ENCODE measurements at places on chromosomes 2 and 18.

DNA sequence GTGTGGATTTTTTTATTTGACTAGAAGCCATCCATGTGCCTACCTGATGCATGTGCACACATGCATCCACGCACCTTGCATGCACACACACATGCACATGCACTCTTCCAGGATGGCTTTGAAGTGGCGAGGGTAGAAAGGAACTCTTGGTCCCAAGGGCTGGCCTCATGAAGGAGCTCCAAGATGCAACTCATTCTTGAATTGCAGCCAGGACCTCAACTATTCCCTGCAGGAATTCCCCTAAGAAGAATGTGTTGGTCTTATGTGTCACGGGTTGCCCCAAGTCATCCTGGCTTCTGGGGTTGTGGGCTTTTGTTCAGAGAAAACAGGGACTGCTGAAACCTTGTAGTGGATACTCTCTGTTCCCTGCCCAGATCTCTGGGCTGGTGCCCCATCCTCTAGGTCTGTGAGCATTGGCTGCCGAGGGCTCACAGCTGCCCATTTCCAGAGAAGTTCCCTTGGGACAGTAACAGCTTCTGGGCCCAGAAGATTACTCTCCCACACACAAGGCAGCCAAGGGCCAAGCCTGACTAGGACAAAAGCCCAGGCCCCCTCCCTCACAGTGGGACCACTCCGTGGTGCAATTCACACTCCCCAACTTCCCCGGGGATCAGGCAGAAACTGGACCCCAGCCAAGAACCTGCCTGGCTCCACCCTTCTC is 137.6 kb downstream of the COPS8 start:
- H3K4me3 ChIP-seq: no peak overlapping the region
- peaks cover 11% of the 10 kb centered on the region for H3K4me1 ChIP-seq
- H3K27ac ChIP-seq: peak overlapping the region; percentile 17
- no peaks in the 10 kb centered on the region for H3K27me3 ChIP-seq
- no peak for DNase-seq

DNA sequence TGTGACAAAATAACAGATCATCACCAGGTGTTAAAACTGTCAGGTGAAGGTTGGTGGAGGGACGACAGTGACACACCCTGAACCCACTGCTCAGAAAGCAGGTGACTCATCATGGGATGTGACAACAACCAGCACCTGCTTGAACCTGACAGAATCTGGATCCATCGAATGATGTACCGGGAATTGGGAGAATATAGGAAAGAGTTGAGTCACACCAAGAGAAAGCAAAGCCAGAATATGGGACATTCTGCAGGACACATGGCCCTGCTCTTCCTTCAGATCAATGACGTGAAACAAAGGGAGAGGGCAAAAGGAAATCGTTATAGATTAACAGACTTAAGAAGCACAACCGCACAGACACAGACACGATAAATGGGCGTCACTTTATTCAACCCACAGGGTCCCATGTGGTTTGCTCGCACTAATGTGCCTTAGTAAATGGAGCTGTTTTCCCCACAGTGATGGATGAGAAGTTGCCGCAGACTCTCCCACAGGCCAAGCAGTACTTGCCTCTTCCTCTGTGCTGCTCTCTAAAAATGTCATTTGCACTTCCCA is 100.1 kb downstream of the CRACDL start:
- H3K36me3 ChIP-seq: no peaks in the 10 kb centered on the region
- H3K27ac ChIP-seq: peak overlapping the region; percentile 48
- no peaks in the 10 kb centered on the region for H3K27me3 ChIP-seq
- no peak for DNase-seq

- peaks cover 20% of the 10 kb centered on the region for H3K27me3 ChIP-seq
- peaks cover 3% of the 10 kb centered on the region for H3K4me1 ChIP-seq
- H3K4me3 ChIP-seq: no peak overlapping the region
- no peaks in the 10 kb centered on the region for H3K36me3 ChIP-seq
Observed at GRCh38 chr2:58432491-58433170, 191.5 kb upstream of the FANCL start.

DNA sequence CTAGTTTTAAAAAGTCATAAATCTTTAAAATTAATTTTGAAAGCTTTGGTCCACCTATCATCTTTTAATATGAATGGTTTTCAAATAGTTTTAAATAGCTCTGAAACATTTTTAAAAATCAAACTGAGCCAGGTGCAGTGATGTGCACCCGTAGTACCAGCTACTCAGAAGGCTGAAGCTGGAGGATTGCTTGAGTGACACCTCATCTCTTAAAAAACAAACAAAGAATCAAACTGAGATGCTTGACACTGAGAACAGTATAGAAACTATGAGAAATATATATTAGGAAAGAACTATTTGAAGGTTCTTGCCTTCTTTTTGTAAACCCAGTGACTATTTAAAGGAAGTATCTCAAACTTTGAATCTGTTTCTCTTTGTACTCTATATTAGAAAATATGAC is 67.4 kb downstream of the BARD1 start:
- H3K27ac ChIP-seq: no peak overlapping the region
- DNase-seq: no peak
- H3K4me3 ChIP-seq: no peak overlapping the region
